Cortex of kidney (tissue), 1 donor: ENCODE measurements at places on chromosomes 7 and 10.

DNA sequence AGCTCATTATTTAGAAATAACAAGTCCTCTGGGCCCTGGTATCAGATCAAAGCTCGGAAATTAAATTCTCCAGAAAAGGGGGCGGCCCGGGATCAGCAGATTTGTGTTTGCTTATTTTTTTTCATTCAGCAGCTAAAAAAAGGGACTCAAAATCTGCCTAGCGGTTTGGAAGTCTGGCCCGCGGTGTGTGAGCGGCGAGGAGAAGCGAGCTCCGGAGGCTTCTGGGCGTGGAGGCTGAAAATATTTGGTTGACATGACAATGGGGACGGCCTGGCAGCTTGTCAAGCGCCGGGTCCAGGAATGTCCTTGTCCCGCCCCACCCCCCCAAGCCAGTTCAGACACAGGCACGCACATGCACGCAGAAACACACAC is 43.4 kb downstream of the FOXL3 start:
- no peak for DNase-seq

DNA sequence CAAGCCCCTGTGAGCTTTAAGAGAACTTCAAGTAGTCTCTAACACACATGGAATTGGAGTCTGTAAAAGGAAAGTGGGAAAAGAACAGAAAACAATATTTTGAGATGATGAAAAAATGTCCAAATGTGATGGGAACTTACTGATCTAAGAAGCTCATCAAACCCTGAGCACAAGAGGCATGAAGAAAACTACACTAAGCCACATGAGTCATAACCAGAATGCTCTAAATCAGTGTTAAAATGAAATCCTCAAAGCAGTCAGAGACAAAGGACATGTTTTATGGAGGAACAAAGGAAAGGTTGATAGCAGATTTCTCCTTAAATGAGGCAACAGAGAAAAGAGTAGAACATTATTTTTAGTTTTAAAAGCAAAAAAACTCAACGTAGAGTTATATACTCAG is 37.2 kb downstream of the ZNF33A start:
- DNase-seq, result no peak

DNA sequence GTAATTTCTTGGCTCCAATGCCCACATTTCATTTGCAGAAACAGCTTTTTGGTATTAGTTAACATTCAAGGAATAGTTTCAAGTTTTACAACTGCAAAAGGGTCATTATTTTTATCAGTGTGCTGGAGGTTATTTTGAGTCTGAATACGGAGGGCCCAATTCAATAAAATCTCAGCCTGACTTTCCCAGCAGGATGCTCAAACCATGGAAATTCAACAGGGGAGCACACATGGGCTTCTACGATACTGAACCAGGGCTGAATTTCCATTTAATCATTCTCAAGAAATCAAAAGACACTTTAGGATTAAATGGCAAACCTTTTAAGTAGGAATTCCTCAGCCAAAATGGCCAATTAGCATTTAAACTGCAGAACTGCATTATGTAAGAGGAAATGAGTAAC is 700.9 kb upstream of the ANKRD30A start:
- no peak for DNase-seq

- no peak for DNase-seq
These were observed 5.5 kb downstream of the CCL24 start for GRCh38 chr7:75808106-75808505.

DNA sequence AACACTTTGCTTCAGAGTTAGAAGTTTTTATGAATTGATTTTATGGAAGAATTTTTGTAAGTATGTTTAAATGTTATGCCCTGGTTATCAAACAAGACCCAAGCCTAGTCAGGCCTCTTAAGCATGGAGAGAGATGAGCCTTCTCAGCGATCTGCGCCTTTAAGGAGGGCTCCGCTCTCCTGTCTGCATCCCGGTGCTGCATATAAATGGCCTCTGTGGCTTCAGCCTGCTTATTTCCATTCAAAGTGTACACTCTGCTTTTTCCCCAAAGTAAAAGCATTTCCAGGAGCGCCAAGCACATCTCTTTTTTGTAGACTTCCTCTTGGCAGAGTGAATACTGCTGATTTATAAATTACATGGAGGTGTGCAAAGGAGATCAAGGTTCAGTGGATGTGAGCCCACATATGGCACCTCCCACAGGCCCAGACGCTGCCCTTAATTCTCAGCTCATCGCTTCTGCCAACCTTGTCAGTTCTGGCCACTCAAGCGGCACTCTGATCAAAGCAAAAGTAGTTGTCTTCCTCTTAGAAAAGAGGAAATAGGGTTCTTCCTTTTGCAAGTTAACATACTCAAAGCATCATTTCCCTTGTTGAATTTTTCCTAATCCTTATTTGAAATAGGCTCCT is 70.0 kb upstream of the SFMBT2 start:
- no peak for DNase-seq

- DNase-seq, result no peak
These were observed 64.8 kb downstream of the REEP3 start for GRCh38 chr10:63586043-63586442.

GRCh38 chr10:70193391-70193844 is 23.1 kb upstream of the SAR1A start:
- DNase-seq, result no peak

DNA sequence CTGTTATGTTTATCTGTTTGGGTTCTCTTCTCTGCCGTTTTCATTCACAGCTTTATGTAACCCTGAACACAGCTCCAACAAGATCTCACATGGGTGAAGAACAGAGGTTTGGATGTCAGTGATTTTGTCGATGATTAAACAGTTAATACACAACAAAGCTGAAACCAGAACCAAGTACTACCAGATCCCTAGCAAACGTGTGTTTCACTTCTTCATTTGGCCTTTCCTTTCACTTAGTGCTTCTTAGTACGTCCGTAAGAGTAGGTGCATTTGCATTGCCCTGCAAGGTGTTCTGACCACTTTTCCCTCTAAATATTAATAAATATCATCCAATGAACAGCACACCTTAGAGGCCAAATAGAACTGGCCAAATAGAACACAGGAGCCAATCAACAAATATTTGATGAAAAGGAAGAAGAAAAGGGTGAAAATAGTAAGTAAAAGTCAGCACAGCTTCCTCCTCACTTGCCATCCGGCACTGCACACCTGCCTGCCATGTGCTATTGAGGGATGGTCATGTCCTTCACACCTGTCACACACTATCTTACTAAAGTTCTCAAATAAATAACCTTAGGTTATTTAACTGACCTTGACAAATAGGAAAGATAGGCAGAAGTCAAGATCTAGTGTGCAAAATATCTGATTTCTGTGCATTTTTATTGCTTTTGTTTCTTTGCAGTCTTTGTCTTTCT is 252.6 kb upstream of the ANKRD30A start:
- no peak for DNase-seq

DNA sequence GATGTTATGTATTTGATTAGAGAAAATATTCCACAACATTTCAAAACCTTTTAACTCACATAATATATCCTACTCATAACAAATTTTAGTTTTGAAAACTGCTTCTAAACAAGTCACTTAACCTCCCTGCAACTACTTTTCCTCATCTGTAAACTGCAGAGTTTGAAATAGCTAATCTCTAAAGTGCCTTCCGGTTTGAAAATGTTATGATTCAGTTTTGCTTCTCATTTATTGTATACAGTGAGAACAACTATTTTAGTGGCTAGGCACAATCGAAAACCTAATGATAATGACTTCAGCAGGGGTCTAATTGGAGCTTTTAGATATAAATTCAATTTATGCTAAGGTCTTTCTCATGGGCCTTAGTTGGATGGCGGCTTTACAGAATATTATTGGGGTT is 30.7 kb upstream of the TEX47 start:
- no peak for DNase-seq

GRCh38 chr10:80473096-80473657 is 19.1 kb downstream of the TSPAN14 start:
- DNase-seq, result no peak

GRCh38 chr10:29736366-29737073 is 101.7 kb upstream of the SVIL start:
- DNase-seq, result no peak

DNA sequence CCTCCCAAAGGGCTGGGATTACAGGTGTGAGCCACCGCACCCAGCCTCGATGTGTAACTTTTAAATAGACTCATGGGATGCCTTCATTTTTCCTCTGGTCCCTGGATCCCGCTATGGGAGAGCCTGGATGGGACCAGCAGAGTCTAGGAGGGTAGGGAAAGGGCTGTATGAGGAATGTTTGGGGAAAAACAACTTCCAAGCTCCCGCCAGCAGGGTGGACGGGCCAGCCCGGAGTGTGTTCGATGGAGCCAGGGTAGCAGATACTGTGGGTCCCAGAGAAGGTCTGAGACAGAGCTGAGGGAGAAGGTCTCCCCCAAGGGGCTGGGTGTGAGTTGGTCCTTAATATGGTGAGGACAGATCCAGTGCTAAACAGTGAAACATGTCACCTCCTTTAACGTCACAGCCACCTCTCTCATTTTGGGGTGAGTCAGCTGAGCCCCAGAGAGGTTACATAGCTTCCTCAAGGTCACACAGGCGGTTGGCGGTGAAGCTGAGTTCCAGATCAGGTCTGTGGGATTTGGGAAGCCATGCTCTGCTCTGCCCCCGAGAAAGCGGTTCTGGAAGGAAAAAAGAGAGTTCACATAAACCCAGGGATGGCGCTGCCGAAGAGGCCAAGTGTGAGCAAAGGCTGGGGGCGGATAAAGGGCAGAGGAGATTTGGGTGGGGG is 66.4 kb downstream of the MYL10 start:
- DNase-seq, result no peak

- DNase-seq, result no peak
These were observed 15.9 kb downstream of the ACTA2 start for GRCh38 chr10:88936656-88937055.

DNA sequence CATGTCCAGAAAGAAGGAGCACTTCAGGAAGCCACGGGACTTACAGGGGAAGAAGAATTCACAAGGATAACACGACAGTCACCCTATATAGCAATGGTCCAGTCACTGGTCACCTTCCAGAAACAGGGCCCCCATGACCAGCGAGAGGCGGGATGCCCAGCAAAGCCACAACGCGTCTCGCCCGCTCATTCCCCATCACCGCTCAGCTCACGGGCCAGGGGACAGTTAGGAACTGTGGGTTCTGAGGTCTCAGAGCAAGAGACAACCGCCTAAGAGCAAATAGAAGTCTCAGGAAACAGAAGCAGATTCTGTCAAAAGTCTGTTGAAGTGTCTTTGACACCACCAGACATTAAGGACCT is 71.9 kb downstream of the PROSER2 start:
- no peak for DNase-seq

GRCh38 chr7:110988348-110988747 is 102.6 kb upstream of the LRRN3 start:
- DNase-seq, result no peak

- DNase-seq, result no peak
These were observed 26.9 kb downstream of the BLVRA start for GRCh38 chr7:43785420-43785819.

GRCh38 chr7:24979470-24979862 is 512 bp downstream of the OSBPL3 start:
- no peak for DNase-seq

- DNase-seq, result no peak
These were observed 6.9 kb downstream of the KLF6 start for GRCh38 chr10:3777981-3778691.
